ENCODE measurements at places on chromosomes 2 and 18.
A peak's percentile ranks its signal among the peaks of the same experiment; 100 is the strongest.

DNA sequence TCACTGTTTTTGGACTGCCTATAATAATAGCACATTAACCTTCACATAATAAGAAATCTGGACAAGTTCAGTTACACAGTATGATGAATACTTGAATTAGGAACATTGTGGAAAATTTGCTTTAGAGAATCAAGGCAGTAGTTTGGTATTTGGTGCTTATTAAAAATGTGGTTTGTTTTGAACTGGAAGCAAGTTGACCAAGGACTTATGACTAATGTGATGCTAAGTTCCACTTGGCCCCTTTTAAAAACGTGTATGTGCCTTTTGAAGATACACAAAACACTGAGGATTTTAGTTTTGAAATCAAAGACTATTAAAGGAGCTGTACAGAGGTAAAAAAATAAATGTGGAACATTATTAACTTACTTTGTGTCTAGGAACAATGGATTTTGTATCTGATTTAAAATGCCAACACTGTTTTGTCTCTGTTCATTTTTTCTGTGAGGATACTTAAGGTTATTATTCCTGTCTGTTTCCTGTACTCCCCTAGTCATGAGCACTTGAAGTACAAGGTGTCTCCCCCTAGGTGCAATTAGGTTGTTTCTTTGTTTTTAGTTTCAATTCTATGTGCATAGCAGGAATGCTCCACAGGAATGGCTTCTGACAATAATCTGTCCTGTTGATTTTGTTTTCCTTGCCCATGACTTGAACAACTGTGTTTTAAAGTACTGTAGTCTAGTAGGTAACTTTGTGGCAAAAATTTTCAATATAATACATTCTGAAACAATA, 49.6 kb upstream of the PTH2R start:
- H3K4me1 ChIP-seq, result no peaks in the 10 kb centered on the region
- no peak overlapping the region for H3K27ac ChIP-seq
- no peak overlapping the region for H3K4me3 ChIP-seq
- peaks cover 43% of the 10 kb centered on the region for H3K36me3 ChIP-seq
- DNase-seq, result no peak
- no peaks in the 10 kb centered on the region for H3K27me3 ChIP-seq

GRCh38 chr2:232316461-232317330, 61.9 kb upstream of the ALPP start:
- H3K27me3 ChIP-seq, result no peaks in the 10 kb centered on the region
- H3K27ac ChIP-seq, result peak overlapping the region; percentile 95
- peaks cover 82% of the 10 kb centered on the region for H3K4me1 ChIP-seq

GRCh38 chr2:26793518-26793917, 7.7 kb downstream of the CENPA start:
- no peaks in the 10 kb centered on the region for H3K36me3 ChIP-seq
- no peak overlapping the region for H3K4me3 ChIP-seq
- H3K4me1 ChIP-seq, result no peaks in the 10 kb centered on the region
- no peak overlapping the region for H3K27ac ChIP-seq
- H3K27me3 ChIP-seq, result no peaks in the 10 kb centered on the region

GRCh38 chr18:56269958-56270357, 368.4 kb downstream of the TXNL1 start:
- H3K36me3 ChIP-seq, result no peaks in the 10 kb centered on the region
- H3K27ac ChIP-seq, result no peak overlapping the region
- H3K4me3 ChIP-seq, result no peak overlapping the region
- no peaks in the 10 kb centered on the region for H3K27me3 ChIP-seq

GRCh38 chr2:219643788-219644398, 16.5 kb downstream of the SLC4A3 start:
- H3K4me1 ChIP-seq, result peaks cover 18% of the 10 kb centered on the region
- no peak for DNase-seq
- H3K4me3 ChIP-seq, result no peak overlapping the region
- H3K27me3 ChIP-seq, result peaks cover 2% of the 10 kb centered on the region
